8988T (cell line): ENCODE measurements at places on chromosomes 6 and 20.

GRCh38 chr20:62308102-62308822 lies 5.5 kb downstream of the ADRM1 start:
- DNase-seq = no peak

DNA sequence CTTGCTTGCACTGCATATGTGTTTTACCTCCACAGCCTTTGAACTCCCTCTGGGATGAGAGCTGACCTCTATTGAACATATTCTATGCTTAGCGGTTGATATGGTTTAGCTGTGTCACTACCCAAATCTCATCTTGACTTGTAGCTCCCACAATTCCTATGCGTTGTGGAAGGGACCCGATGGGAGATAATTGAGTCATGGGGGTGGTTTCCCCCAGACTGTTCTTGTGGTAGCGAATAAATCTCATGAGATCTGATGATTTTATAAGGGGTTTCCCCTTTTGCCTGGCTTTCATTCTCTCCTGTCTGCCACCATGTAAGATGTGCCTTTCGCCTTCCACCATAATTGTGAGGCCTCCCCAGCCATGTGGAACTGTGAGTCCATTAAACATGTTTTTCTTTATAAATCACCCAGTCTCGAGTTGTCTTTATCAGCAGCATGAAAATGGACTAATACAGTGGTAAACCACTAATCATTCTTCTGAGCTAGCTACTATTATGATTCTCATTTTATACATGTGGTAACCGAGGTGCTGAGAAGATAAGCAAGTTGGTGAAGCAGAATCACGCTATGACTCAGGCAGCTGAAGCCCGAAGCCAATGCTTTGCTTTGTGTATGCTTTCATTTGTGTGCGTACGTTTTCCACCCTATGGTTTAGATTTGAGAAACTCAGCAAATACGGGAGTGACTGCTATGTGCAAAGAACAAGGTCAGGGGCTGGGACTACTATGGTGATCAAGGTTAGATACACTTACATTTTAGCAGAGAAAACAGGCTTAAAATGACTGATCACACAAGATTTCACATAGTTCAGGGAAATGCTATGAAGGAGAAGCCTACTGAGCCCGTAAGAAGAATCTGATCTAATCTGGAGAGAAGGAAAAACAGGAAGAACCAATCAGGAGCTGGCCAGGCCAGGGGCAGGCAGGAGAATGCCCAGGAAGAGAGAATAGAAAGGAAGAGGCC lies 363.5 kb downstream of the ESR1 start:
- DNase-seq = no peak

- DNase-seq = no peak
These were observed 8.8 kb upstream of the BPHL start for GRCh38 chr6:3109761-3110160.

GRCh38 chr6:118860880-118861279 lies 33.1 kb upstream of the ASF1A start:
- no peak for DNase-seq

GRCh38 chr6:74973591-74973990 lies 232.3 kb downstream of the COL12A1 start:
- no peak for DNase-seq
